B cell (primary cell): ENCODE measurements at places on chromosomes 13 and 19. TPM values are rescaled to one million over a fixed set of nuclear protein-coding genes. Genes with fewer than 3 reads are reported as not detected.

GRCh38 chr19:39362682-39363657 lies 20.7 kb downstream of the SAMD4B start:
- H3K27me3 ChIP-seq = no peaks in the 10 kb centered on the region
- H3K4me3 ChIP-seq = no peak overlapping the region
- H3K27ac ChIP-seq = peak overlapping the region; percentile 79
- no peaks in the 10 kb centered on the region for H3K36me3 ChIP-seq
- H3K4me1 ChIP-seq = peaks cover 26% of the 10 kb centered on the region

DNA sequence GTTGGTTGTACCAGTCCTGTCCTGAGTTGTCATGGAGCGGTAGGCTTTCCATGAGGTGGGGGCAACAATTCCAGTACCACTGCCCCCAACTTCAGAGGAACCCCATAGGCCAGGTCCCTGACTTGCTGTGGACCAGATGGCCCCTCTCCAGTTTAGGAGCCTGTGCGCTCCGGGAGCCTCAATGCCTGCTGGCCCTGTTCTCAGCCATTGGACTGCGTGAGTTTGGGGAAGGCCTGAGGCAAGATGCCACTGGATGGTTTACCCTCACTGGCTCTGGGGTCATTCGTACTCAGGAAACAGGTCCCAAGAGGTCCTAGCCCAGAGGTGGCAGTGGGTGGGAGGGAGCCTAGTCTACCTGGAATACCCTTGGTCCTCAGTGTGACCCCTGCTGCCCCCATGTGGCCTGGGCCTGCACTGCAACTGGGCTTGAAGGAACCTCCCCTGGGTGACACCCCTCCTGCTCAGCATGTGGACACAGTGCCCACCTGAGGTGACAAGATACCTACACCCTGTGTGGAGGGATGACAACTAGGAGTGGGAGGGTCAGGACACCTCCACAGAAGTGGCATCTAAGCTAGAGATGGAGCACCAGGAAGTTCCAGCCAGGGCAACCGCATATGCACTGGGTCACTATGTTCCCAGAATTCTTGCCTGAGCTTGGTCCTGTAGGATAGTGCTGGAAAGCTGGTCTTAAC lies 6.0 kb upstream of the PRR19 start:
- H3K4me1 ChIP-seq = peaks cover 3% of the 10 kb centered on the region
- no peak overlapping the region for H3K4me3 ChIP-seq
- H3K27ac ChIP-seq = no peak overlapping the region
- H3K36me3 ChIP-seq = no peaks in the 10 kb centered on the region

- H3K27ac ChIP-seq = no peak overlapping the region
- no peak for DNase-seq
- H3K4me1 ChIP-seq = peaks cover 11% of the 10 kb centered on the region
- H3K4me3 ChIP-seq = no peak overlapping the region
- no peaks in the 10 kb centered on the region for H3K36me3 ChIP-seq
- H3K27me3 ChIP-seq = peaks cover 41% of the 10 kb centered on the region
Observed at GRCh38 chr19:49160450-49161189, 3.0 kb downstream of the TRPM4 start.

- no peak overlapping the region for H3K4me3 ChIP-seq
- DNase-seq = no peak
- no peaks in the 10 kb centered on the region for H3K36me3 ChIP-seq
- H3K27ac ChIP-seq = no peak overlapping the region
Observed at GRCh38 chr13:76266561-76266960, 619.6 kb downstream of the KCTD12 start.

GRCh38 chr13:113209759-113210421 lies 477 bp downstream of the CUL4A start:
- H3K36me3 ChIP-seq = no peaks in the 10 kb centered on the region
- DNase-seq = peak; percentile 87
- H3K4me3 ChIP-seq = peak overlapping the region; percentile 22
- peak overlapping the region; percentile 26 for H3K27ac ChIP-seq
- no peaks in the 10 kb centered on the region for H3K27me3 ChIP-seq
- H3K4me1 ChIP-seq = peaks cover 12% of the 10 kb centered on the region

GRCh38 chr13:19068691-19069090 lies 112.9 kb downstream of the TUBA3C start:
- H3K4me3 ChIP-seq = no peak overlapping the region
- DNase-seq = no peak
- no peaks in the 10 kb centered on the region for H3K27me3 ChIP-seq
- H3K27ac ChIP-seq = no peak overlapping the region
- no peaks in the 10 kb centered on the region for H3K4me1 ChIP-seq

- H3K27me3 ChIP-seq = no peaks in the 10 kb centered on the region
- H3K27ac ChIP-seq = no peak overlapping the region
- no peak overlapping the region for H3K4me3 ChIP-seq
- DNase-seq = no peak
- H3K36me3 ChIP-seq = peaks cover 37% of the 10 kb centered on the region
Observed at GRCh38 chr13:40758811-40759210, 12.2 kb downstream of the MRPS31 start.

DNA sequence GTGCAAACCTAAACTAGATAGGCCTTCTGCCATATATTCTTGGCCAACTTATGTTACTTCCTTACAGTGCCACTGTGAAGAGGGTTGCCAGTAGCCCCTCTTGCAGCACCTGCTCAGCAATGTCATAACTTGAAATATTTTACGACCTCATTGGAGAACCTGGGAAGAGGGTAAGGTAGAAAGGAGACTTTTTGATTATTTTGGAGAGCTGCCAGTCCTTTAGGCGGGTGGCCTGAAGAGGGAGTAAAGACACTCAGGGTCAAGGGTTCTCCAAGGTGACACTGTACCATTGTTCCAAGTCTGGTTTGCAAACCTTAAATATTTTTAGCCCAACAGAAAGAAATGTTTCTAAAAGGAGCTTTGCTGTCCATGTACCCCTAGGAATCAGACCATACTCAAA lies 118.3 kb downstream of the FLT1 start:
- H3K27ac ChIP-seq = no peak overlapping the region
- no peaks in the 10 kb centered on the region for H3K4me1 ChIP-seq
- DNase-seq = no peak
- H3K27me3 ChIP-seq = no peaks in the 10 kb centered on the region

DNA sequence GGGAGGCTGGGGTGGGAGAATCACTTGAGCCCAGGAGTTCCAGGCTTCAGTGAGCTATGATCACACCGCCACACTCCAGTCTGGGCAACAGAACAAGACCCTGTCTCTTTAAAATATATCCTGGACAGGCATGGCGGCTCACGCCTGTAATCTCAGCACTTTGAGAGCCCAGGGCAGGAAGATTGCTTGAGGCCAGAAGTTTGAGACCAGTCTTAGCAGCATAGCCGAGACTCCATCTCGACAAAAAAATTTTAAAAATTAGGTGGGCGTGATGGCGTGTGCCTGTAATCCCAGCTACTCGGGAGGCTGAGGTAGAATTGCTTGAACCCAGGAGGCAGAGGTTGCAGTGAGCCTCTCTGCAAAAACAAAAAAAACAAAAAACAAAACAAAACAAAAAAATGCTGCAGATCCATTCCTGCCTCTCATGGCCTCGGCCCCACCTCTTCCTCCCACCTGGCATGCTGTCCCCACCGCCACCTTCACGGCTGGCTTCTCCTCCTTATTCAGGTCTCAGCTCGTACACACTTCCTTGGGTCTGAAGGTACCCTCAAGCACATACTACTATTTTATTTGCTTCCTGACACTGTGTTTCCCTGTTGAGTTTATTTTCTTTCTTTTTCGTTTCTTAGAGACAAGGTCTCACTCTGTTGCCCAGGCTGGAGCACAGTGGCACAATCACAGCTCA lies 5.3 kb downstream of the RFX1 start:
- peaks cover 56% of the 10 kb centered on the region for H3K4me1 ChIP-seq
- peak; percentile 45 for DNase-seq
- no peaks in the 10 kb centered on the region for H3K27me3 ChIP-seq
- no peak overlapping the region for H3K4me3 ChIP-seq
- H3K27ac ChIP-seq = peak overlapping the region; percentile 100

- H3K27ac ChIP-seq = no peak overlapping the region
- peaks cover 14% of the 10 kb centered on the region for H3K36me3 ChIP-seq
- peaks cover 46% of the 10 kb centered on the region for H3K4me1 ChIP-seq
- peak; percentile 12 for DNase-seq
- no peaks in the 10 kb centered on the region for H3K27me3 ChIP-seq
Observed at GRCh38 chr13:48236528-48237353, 3.7 kb downstream of the ITM2B start.

GRCh38 chr13:41742917-41743552 lies 217.9 kb downstream of the VWA8 start:
- H3K27ac ChIP-seq = no peak overlapping the region
- peaks cover 2% of the 10 kb centered on the region for H3K36me3 ChIP-seq
- no peaks in the 10 kb centered on the region for H3K4me1 ChIP-seq
- no peak overlapping the region for H3K4me3 ChIP-seq

GRCh38 chr13:49844181-49844580 lies 51.7 kb upstream of the KPNA3 start:
- H3K27ac ChIP-seq = no peak overlapping the region
- H3K4me3 ChIP-seq = no peak overlapping the region
- H3K4me1 ChIP-seq = peaks cover 7% of the 10 kb centered on the region

- H3K4me1 ChIP-seq = peaks cover 15% of the 10 kb centered on the region
- H3K27me3 ChIP-seq = no peaks in the 10 kb centered on the region
- H3K36me3 ChIP-seq = peaks cover 7% of the 10 kb centered on the region
- no peak overlapping the region for H3K4me3 ChIP-seq
- H3K27ac ChIP-seq = no peak overlapping the region
- DNase-seq = no peak
Observed at GRCh38 chr19:19113040-19113626, 25.1 kb downstream of the TMEM161A start.

GRCh38 chr19:51550848-51551672 lies 19.6 kb upstream of the SIGLEC6 start:
- peak overlapping the region; percentile 78 for H3K4me3 ChIP-seq
- peak; percentile 53 for DNase-seq
- H3K27me3 ChIP-seq = no peaks in the 10 kb centered on the region
- H3K4me1 ChIP-seq = peaks cover 82% of the 10 kb centered on the region
- H3K27ac ChIP-seq = peak overlapping the region; percentile 56
- peaks cover 11% of the 10 kb centered on the region for H3K36me3 ChIP-seq

- DNase-seq = no peak
- no peak overlapping the region for H3K27ac ChIP-seq
- H3K4me1 ChIP-seq = peaks cover 8% of the 10 kb centered on the region
- H3K27me3 ChIP-seq = peaks cover 7% of the 10 kb centered on the region
Observed at GRCh38 chr19:46181388-46181779, 33.3 kb downstream of the IGFL2 start.

- H3K4me3 ChIP-seq = no peak overlapping the region
- H3K27me3 ChIP-seq = no peaks in the 10 kb centered on the region
- DNase-seq = peak; percentile 82
- H3K4me1 ChIP-seq = peaks cover 6% of the 10 kb centered on the region
- no peaks in the 10 kb centered on the region for H3K36me3 ChIP-seq
- no peak overlapping the region for H3K27ac ChIP-seq
Observed at GRCh38 chr19:15091918-15092753, 10.1 kb downstream of the OR1I1 start.

DNA sequence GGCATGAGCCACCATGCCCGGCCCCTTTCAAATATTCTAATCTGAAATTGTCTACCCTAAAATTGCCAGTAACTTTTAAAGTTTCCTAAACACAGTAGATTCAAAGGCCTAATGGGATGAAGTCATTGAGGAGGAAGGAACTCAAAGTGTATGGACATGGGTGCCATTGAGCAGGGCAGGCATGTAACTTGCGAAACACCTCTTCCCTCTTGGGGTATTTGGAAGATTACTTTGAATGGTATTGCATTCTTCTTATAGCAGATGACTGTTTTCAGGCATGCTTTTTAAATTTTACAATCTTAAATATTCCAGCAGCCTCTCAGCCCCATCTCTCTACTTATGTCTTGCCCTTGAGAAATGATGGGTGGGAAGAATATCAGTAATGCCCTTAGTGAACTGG lies 21.0 kb downstream of the TM9SF2 start:
- peaks cover 88% of the 10 kb centered on the region for H3K36me3 ChIP-seq
- H3K27ac ChIP-seq = no peak overlapping the region
- no peaks in the 10 kb centered on the region for H3K4me1 ChIP-seq
- no peak overlapping the region for H3K4me3 ChIP-seq
- no peaks in the 10 kb centered on the region for H3K27me3 ChIP-seq
- no peak for DNase-seq

DNA sequence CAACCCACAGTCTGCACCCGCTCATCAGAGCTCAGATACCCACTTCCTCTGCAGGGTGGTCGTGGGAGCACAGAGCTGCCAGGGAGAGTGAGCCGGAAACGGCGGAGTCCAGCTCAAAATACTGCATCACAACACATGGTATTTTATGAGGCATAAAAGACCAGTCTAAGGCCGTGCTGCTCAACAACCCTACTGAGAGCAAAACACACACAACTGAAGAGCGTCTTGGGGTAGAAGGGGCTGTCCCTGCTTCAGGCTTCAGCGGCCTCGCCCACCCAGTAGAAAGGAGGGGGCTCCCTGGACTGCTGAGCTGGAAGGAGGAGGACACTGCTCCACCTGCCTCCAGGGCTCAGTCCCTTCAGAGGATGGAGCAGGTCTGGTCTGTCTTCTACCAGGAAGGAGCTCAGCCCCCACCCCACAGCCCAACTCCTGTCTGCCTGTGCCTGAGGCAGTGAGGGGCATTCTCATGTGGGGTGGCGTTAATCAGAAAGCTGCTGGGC lies 36.9 kb downstream of the NAXD start:
- peak; percentile 27 for DNase-seq
- H3K36me3 ChIP-seq = no peaks in the 10 kb centered on the region
- H3K27me3 ChIP-seq = no peaks in the 10 kb centered on the region
- peak overlapping the region; percentile 24 for H3K4me3 ChIP-seq

DNA sequence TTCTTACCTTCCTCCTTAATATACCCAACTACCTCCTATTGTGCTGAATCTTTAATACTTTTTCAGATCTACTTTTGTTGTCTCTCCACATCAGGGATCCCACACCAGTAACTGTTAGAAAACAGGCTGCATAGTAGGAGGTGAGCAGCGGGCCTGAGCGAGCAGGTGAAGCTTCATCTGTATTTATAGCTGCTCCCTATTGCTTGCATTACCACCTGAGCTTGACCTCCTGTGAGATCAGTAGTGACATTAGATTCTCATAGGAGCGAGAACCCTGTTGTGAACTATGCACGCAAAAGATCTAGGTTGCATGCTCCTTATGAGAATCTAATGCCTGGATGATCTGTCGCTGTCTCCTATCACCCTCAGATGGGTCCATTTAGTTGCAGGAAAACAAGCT lies 279.8 kb downstream of the DIAPH3 start:
- no peaks in the 10 kb centered on the region for H3K4me1 ChIP-seq
- no peak overlapping the region for H3K4me3 ChIP-seq
- no peaks in the 10 kb centered on the region for H3K36me3 ChIP-seq
- DNase-seq = no peak
- H3K27ac ChIP-seq = no peak overlapping the region
- no peaks in the 10 kb centered on the region for H3K27me3 ChIP-seq

LRG1 gene
- 0.27 and 0.32 TPM in 2 replicates for total RNA-seq

MPND gene
- total RNA-seq = 25.6 and 30.3 TPM in 2 replicates

DCT gene
- 0.10 and 0.22 TPM in 2 replicates for total RNA-seq

ONECUT3 gene
- total RNA-seq = not detected in 2 replicates

KIR2DL3 gene
- total RNA-seq = not detected in 2 replicates

ELSPBP1 gene
- total RNA-seq = not detected in 2 replicates

GRK1 gene
- 0.15 TPM in 1 of 2 replicates, not detected in the other for total RNA-seq

ZNF416 gene
- 13.0 and 13.9 TPM in 2 replicates for total RNA-seq

FAAP24 gene
- 1.4 and 2.7 TPM in 2 replicates for total RNA-seq

SIGLEC7 gene
- total RNA-seq = not detected in 2 replicates

SCEL gene
- total RNA-seq = not detected in 2 replicates
